Activated T-cell treated with anti-CD3 and anti-CD28 coated beads, Interleukin-2, amount 50 U/mL, for 48 hours (primary cell): ENCODE measurements at places on chromosomes 7 and 10.

GRCh38 chr7:50554431-50555322, 10.5 kb downstream of the DDC start:
- no peak for DNase-seq

- no peak for DNase-seq
Measured at GRCh38 chr10:7662522-7662921, 4.2 kb downstream of the ITIH5 start.

DNA sequence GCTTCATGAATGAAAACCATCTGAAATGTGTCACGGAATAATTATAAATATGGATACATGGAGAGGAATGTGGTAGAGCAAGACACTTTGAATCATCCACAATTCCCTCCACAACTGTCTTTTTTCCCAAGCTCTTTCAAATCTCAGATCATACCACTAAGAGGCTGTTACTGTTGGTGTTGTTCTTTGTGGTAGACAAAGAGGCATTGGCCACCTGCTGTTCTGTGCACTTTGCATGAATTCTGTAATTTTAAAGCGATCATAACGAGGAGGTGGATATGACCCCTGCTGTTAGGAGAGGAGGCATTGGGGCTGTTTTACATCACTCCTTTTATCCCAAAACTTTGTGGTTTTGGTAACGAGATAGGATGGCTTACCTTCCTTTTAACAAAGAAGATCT, 141.2 kb upstream of the KLF6 start:
- no peak for DNase-seq

GRCh38 chr7:3043544-3044371, at the start of gene CARD11:
TSS of gene CARD11 (minus strand) at chr7:3043867. CDS start at chr7:2958506, 85,361 bp downstream.
- peak; percentile 76 for DNase-seq

GRCh38 chr10:93254180-93254853, 180.6 kb downstream of the CYP26A1 start:
- no peak for DNase-seq

GRCh38 chr7:26789481-26790184, 74.8 kb downstream of the SKAP2 start:
- DNase-seq, result no peak

GRCh38 chr7:116653204-116653603, 18.8 kb upstream of the MET start:
- DNase-seq, result no peak

DNA sequence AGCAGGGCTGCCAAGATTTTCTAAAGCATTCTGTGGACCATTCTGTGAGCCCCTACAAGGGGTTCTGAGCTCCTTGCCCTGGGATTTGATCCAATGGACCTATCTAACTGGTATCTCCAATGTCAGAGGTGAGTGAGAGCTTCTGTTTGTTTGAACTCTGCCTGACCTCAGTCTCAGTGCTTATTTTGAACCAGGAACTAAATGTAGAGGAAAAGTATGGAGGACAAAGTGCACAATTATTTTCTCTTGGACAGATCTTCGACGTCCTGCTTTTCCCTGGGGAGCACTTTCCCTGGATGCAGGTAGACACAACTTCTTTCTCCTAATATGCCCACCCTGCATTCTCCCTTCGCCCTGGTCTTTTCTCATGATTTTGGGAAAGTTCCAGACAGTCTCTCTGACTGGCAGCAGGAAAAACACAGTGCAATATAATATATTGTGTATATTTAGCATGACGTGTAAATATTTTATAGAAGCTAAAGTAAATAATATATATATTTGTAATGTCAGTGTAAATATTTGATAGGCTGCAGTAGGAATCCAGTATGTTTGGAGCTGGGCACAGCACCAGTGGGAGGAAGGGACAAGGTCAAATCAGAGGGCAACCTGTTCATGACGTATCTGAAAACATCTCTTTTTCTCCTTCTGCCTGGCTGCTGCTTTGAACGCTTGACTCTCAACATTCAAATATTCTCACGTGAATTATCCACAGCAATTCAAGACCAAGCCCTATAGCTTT, 184.0 kb upstream of the LYZL1 start:
- DNase-seq, result no peak

GRCh38 chr7:137366995-137367394, 23.5 kb upstream of the PTN start:
- no peak for DNase-seq

DNA sequence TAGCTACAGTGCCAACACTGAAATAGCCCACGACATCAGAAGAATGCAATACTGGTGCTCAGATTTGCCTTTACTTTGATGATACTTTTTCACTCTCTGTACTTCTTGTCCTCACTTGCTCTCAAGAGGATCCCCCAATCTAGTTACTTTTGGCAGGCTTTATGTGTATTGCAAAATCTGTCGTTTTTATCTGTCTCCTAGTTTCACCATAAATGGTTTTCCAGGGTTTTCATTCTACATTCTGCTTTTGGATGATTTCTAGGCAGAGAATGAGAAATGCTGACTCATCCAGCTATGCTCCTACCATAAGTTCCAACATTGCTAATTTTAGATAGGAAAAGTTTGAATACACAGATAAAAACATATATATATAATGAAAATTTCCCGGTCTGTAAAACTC, 659.5 kb upstream of the NRG3 start:
- no peak for DNase-seq

- no peak for DNase-seq
Measured at GRCh38 chr7:34332006-34332405, 326.0 kb upstream of the NPSR1 start.

GRCh38 chr7:69811476-69812308, 213.4 kb downstream of the AUTS2 start:
- DNase-seq, result no peak

DNA sequence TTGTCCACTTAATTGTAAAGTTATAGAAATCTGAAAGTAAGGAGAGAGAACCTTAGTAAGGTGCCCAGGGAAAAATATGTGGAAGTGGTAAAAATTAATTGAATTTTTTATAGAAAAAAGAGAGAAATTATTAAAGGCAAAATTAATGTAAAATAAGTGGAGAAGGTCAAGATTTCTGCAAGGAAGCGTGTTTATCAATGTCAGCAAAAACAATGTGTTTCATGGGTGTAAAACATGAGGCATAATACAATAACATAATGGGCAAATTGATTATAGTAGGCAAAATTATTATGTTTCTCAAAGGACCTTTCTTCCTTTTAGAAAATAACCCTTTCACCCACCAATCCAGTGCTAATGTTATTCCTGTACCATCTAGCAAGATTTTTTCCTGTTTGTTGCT, 1520.1 kb downstream of the REEP3 start:
- no peak for DNase-seq

- DNase-seq, result no peak
Measured at GRCh38 chr10:86632009-86632800, 22.1 kb upstream of the OPN4 start.

- no peak for DNase-seq
Measured at GRCh38 chr7:8143151-8143874, 118.7 kb downstream of the ICA1 start.

DNA sequence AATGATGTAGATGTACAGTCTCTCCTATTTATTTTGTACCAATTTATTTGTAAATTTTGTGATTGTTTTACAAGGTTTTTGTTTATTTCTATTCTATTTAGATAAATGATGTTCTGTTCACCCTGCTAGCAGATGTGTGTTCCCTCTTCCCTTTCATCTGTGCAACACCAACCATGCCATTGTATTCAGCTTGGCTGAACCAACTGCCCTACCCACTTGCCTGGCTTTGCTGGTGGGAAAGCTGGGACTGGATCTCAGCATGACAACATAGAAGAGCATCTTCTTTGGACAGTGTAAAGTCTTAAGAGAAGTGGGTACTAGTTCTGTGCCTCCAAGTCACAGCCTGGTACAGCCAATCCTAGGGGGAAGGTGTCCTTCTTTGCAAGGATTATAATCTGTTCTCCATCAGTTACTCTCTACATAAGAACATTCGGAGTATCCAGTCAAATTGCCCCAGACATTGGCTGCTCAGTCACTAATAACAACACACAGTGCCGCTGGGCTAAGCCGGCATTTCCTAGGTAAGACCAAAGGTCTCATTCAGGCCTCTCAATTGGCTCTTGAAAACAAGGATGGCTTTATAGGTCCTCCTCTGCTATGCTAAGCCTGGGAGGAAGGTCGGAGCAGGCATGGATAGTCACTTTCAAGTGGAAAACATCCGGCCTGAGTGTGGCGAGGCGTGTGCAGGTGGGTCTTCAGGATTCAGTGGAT, 109.7 kb downstream of the NT5C2 start:
- no peak for DNase-seq

GRCh38 chr10:121330563-121330962, 267.7 kb downstream of the FGFR2 start:
- no peak for DNase-seq

DNA sequence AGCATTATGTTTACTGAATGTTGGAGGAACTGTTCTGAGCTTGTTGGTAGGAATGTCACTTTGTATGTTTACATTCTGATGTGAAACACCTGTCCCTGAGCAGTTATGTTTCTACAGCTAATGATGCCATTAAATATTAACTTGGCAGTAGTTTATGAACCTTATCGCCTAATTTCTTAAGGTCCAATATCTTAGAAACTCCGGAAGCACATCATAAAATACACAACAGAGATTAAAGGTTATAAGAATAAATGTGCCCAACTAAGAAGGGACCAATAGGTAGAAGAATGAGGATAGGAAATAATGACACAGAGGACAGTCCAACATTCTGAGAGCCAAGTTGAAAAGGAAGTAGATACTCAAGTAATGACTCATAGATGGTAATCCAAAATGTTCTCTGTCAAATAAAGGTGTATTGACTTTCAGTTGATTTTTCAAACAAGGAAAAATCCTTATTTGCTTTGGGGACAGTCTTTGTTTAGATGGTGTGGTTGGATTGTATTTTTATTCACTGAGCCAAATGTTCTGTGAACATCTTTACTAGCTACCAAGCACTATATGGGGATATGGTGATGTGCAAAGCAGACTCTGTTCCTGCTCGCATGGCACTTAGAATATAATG, 31.9 kb downstream of the LCOR start:
- DNase-seq, result no peak

DNA sequence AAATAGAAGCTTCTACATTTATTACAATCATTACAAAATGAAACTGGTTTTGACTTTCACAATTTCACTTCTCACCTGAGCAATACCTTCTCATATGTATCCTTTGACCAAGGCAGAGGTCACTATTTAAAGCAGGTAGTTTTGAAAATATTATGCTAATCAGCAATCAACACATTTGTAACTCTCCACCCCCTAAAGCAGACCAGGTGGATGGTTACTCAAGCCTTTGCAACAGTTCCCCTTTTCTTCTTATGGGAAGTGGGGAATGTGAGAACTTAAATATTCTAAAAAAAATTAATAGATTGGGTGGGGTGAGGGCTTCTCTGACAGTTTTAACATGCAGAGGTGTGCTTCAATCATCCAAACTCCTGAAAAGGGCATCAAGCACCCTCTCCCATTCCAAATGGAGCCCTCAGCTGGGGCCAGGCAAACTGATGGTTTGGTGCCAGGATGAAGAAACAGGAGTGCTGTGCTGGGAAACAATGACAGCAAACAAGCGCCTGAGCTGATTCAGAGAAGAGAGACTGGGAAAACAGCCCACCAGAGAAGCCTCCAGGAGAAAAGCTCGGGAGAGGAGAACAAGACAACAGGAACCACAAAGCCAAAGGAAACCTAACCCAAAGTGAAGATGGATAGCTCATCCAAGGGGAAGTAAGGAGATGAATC, 17.1 kb downstream of the RAPGEF5 start:
- no peak for DNase-seq

DNA sequence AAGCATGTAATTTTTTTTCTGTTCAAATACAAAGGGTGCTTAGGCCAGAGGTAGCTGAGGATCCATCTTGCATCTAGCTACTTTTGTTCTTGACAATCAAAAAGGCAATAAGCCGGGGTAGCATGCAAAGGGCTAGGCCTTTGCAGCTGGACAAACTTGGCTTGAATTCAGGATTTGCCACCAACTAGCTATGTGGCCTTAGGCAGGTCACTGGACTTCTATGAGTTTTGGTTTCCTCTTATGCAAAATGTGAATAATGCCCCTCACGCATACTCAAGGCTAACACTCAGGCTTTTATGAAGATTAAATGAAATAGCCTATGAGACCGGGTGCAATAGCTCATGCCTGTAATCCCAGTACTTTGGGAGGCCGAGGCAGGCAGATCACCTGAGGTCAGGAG, 19.3 kb downstream of the GFRA1 start:
- no peak for DNase-seq

DNA sequence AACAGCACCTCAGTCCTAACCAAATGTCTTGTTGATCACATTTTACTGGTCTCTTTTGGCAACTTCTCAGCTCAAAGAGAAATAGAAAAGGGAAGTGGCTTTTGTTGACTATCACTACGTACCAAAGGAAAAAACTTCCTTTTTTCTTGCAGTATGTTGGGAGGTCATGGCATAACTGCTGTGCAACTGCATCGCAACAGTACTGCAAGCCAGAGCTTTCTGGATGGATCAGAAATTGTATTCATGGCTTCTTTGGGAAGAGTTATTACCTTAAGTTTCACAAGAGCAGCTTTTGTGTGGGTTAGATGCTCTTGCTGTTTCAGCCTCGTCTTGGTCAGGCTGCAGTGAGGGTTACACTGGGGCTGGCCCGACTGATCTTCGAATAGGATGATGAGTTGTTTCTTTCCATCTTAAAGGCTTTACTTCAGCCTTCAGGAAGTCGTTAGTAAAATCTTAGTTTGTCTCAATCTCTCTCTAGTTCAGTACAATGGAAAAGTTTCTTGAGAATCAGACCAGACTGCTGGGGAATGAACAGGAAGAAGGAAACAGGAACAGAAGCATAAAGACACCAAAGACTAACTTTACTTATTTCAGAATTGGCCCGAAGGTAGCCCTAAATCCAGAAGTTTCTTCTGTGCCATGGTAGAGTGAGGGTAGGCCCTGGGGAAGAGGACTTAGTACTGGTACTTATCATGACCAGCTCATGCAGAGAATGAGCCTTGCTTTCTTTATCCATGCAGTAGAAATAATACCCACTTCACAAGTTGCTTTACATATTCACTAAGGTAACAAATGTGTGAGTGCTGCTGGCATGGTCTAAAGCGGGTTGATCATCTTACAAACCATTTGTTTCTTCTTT, 153.6 kb downstream of the CELF2 start:
- peak; percentile 77 for DNase-seq

GRCh38 chr10:1120801-1121211, 64.6 kb downstream of the WDR37 start:
- no peak for DNase-seq

DNA sequence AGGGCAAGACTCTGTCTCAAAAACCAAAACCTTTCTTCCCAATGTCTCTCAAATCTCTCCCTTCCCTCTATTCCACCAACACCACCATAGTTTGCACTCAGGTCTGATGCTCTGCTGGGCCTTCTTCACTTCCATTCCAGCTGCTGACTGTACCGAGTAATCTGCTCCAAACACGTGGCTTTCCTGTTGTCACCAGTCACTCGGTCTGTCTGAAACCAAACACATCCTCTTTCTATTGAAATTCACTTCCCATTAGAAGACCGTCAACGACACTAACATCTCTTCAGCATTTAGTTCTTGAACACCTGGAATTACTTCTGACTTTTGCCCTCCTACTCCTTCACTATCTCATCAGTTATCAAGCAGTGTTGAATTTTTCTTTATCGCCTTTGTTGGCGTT, 4.7 kb upstream of the NRF1 start:
- no peak for DNase-seq
